Activated T-cell treated with anti-CD3 and anti-CD28 coated beads, Interleukin-2, amount 50 U/mL, for 48 hours (primary cell): ENCODE measurements at places on chromosomes 4 and X.

DNA sequence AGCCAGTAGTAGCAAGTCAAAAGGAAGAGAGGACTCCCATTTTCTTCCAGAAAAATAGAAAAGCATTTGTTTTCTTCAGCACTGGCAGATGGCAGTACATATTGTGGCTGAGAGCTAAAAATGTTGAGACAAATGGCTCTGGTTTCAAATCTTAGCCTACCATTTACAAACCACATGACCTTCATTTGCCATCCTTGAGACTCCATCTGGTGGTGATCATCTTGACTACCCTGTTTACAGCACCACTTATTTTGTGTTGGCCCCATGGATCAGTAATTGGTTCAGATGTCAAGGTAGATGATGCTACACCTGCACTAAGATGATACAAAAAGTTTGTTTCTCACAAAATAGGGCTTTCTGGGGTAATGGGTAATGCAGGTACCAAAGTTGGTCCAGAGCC is 951.8 kb upstream of the IGFBP7 start:
- no peak for DNase-seq

DNA sequence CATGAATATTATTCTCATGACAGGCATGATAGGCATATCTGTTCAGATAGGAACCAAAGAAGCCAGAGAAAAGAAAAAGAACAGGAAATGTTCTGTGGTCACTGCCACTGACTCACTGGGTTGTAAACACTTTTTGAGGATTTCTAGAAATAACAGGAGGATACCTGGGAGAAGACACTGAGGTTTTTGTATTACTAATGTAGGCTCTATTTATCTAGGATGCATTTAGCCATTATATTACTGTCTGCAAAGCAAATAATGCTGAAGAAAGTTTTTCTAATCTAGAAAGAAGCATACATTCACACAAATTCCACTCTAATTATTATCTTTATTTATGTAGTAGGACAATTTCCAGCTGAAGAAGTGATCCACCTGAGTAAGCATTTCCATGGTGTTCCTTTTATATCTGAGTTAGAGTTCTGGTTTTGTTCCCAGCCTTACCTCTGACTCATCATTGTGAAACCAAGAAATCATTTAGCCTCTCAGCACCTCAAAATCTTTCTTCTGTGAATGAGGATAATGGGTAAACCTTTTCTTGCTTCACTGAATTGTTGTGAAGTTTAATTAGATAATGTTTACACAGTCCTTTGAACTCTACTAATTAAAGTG is 40.2 kb upstream of the EPGN start:
- no peak for DNase-seq

DNA sequence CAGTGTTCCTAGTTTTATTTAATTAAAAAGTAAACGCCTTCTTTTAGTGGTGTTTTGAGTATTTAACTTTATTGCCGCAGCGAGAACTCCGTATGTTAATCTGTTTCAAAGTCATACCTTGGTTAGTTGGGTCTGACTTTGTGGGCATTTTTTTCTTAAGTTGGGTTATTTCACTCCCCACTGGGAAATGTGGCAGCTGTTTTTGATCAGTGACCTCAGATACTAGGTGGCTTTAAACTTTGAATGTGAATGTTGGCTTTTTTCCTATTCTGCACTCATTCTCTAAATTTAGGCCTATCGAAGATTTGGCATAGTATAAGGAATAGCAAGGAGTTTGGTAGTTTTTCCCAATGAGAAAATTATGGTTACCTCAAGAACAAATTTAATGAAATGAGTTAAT is 85.9 kb downstream of the FIP1L1 start:
- no peak for DNase-seq

DNA sequence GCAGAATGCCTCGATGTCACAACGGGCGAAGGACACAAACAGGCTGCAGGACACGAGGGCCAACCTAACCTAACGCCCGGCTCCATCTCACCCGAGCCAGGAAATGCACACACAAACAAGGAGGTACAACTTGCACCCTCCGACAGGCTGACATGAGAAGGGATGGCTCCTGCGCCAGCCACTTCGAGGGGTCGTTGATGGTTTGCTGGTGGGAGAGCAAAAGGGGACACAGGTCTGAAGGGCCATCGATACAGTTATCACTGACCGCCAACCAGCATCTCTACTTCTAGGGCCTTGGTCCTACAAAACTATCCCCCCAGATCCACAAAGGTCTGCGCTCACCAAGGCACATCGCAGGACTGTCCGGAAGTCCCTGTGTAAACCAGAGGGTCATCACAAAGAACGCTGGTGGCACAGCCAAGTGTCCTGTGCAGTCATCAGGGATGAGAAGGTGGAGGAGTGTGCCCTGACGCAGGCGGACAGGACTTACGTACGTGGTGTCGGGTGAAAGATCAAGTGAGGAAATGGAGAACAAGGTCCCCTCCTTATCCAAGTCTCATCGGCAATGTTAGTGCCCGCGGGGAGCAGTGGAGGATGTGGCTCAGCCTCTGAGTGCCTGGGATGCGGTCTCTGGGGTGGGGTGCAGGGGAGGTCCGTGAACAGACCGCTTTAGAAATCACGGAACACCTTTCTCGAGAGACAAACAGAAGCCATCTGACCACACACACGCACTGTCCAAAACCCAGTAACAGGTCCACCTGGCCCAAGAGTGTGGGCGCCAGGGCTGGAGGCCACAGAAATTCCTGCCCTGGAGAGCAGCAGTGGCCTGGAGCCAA is 7.0 kb downstream of the MXD4 start:
- peak; percentile 10 for DNase-seq

DNA sequence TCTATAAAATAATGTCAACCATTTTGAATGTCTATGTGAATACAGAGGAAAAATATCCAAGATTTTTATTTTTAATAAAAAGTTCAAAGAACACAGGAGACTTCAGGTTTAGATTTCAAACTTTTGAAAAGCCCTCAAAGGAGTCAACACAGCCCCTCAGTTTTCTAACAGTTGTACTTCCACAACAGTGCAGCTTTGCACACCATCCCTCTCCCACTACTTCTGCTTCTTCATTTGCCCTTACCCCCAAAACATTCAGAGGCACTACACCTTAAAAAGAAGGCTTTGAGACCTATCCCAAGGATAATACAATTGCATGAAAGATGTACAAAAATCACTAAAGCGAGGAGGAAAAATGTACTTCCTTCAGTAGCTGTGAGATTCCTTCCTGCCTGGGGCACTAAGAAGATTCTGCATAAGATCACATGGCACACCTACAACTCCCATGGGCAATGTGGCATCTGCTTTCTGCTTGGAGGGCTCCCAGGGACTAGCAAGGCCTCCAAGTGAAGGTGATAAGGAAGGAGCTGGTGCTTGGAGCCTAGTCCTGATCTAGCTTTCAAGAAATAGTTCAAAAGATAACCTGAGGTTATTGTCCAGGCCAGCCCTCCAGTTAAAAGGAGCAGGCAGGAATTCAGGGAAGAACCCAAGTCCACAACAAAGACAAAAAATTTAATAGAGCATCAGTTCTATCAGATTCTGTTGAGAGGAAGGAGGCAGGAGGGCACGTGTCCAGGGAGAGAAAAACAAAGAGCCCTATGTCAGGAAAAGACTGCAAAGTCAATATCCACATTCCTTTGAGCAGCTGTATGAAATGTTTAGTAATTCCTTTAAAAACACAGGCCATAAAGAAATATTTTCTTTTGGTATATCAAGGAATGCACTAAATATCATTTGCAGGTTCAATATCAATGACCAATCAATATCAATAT is 19.1 kb downstream of the ARAP2 start:
- no peak for DNase-seq

GRCh38 chr4:155881555-155881954 is 15.5 kb upstream of the ASIC5 start:
- DNase-seq, result no peak

DNA sequence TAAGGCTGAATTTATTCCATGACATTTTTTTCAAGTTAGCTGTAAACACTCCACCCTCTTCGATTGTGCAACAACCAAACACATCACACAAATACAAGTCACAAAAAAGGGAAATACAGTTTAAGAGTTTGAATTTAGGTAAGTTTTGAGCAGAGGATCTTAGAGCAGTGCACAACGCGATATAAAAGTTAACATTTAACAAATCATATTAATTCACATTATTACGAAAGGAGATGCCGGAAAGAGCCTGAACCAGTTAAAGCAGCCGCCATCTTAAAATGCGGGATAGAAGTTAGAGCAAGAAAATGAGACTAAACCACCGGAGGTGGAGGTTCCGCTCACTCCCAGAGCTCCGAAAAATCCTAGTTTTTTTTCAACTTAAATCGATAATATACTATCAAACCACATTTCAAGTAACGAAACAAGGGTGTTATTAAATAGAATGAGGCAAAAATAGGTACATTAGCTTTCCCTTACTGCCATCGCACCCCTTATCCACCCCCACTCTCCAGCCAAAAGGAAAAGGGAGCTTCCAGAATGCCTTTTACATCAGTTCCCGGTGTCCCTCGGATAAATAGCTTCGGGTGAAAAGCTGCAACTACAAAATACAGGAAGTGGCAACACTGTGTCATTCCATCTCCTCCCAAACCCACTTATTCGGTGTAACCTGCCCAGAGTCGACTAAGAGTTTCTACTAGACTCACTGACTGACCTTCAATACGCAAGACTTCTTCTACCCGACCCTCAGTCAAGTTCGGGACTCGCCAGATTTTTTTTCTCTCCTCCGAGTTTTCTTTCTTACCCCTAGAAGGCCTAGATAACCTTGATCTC is 1.9 kb downstream of the UBE2D3 start:
- DNase-seq, result peak; percentile 49

DNA sequence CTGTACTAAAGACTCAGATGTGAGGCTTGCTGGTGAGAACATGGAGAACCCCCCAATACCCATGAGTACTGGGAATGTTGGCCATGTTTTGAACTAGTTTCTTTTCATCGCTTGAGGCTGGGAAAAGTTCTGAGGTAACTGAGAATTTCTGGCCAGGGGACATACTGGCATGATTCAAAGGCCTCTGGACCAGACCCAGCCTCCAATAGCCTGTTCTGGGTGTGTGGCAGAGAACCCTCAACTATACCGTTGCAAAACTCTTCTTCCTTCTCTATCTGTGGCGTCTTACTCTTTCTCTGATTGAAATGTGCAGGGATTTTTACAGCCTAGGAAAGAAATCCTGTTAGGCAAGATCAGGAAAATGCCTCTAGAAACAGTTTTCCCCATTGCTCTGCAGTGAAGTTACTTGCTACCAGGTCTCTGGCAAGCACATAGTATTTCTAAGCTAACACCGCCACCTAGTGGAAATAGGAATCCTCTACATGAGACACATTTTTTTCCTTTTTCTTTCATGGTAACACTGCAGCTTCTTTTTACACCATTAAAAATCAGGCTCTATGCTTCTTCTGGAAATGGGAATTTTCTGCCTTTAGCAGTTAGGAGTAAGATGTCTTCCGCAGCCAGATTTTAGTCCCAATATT is 170.7 kb upstream of the ZCCHC13 start:
- DNase-seq, result no peak

DNA sequence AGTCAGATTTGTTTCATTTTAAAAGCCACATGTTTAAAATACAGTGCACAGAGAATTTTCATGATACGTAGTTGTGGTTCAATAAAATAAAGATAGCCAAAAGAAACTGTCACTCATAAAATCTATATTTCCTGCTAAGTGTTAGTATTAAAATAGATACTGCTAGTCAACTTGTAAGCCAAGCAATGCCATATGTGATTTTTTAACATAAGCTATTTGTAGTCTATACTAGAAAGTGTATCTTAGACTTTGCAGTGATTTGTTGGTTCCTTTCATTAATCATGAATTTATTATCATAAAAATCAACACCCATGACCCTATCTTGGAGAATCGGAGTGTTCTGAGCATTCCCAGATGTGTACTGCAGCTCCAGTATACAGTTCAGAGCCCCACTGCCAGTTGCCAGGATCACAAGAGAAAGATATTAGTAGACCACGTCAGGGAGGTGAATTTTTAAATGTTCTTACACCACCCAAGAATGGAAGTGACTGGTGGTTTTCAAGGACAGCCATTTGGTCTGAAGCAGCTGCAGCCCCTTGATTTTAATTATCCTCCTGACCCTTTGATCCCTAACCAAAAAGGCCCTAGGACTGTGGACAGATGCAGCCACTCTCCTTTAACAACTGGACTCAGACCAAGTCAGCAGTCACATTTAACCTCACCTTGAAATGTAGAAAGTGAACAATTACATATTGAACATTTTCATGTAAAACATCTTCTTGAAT is 163.1 kb downstream of the PALLD start:
- DNase-seq, result no peak

- DNase-seq, result no peak
These were observed 1.8 kb downstream of the TLL1 start for GRCh38 chr4:165874791-165875371.

DNA sequence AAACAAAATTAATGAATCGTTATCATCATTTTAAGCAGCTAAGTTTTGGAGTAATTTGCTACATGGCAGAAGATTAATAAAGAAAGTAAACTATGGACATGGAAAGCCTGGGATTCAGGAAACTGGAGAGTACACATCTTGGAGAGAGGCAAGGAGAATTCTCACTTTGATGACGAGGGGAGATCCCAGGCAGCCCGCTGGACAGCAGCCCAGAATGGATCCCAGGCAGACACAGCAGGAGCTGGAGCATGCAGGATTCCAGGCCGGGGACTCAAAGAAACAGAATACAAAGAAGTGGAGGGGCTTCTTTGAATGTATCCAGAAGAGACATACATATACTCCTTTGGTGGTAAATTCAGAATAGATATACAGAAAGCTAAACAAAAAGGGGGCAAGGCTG is 118.0 kb upstream of the ATP6AP2 start:
- no peak for DNase-seq

- no peak for DNase-seq
These were observed 631 bp downstream of the TMEM47 start for GRCh38 chrX:34656467-34656841.

DNA sequence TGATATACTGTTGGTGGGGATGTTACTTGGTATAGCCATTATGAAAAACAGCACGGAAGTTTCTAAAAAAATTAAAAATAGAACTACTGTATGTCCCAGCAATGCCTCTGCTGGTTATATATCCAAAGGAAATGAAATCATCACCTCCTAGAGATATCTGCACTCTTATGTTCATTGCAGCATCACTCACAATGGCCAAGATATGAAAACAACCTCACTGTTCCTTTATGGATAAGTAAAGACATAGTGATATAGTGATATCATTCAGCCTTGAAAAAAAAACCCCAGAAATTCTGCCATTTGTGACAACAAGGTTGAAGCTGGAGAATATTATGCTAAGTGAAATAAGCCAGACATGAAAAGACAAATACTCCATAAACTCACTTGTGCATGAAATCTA is 543.8 kb upstream of the SLIT2 start:
- DNase-seq, result no peak

DNA sequence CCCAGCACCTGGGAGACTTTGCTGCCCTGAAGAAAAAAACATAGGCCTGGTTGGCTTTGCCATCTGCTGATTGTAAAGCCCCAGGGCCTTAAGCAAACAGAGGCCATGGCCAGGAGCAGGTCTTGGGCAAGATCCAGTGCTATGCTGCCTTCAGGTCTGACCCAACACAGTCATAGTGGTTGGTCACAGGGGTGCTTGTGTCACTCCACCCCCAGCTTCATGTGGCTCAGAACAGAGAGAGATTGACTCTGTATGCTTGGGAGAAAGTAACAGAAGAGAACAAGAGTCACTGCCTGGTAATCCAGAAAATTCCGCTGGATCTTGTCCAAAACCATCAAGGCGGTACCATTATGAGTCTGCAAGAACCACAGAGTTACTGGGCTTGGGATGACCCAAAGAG is 24.4 kb upstream of the SMARCA5 start:
- DNase-seq, result no peak
